ENCODE measurements at places on chromosomes 5 and 9.

DNA sequence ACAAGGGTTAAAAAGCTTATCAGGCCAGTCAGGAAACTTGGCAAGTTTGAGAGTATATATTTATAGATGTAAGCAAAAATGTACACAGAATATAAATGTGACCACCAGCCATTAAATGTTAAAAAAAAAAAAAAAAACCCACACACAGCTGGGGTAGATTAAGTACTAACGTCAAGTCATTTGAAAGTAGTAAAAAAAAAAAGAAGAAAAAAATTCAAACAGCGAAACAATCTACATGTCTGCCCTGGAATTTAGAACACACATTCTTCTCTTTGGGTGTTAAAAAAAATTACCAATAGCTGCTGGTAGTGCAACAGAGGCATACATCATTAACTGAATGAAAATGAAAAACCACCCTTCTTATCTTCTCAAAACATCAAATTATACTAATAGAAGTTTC is 269.7 kb downstream of the MLLT3 start:
- DNase-seq: no peak

DNA sequence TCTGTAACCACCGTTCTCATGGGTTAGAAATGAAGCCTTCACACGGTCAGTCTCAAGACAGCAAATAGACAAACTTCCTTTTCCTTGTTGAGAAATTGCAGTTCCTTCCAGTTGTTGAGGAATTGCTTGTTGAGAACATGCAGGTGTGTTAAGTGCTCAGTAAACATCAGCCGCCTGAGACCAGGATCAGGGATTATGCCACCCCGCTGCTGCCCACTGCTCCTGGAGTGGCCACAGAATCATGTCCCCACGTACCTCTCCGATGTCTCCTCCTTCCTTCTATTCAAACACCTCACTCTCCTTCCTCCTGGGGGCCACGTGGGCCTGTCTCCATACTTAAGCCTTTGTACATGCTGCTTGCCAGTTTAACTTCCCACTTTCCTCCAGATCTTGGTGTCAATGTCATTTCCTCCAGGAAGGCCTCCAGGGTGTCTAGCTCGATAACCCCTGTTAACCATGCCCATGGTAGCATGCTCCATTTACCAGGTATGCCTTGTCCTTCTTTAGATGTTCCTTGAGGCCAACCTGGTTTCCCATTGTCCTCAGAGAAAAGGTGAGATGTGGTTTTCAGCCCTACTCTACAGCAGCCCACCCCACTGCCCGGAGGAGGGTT is 33.8 kb upstream of the RPL26L1 start:
- no peak for DNase-seq

- no peak for DNase-seq
Observed at GRCh38 chr5:180832638-180833068, 28.4 kb downstream of the ZFP62 start.

- no peak for DNase-seq
Observed at GRCh38 chr5:94903726-94904125, 285.3 kb downstream of the SLF1 start.

GRCh38 chr5:32522429-32523143 is 62.8 kb upstream of the SUB1 start:
- DNase-seq: no peak

DNA sequence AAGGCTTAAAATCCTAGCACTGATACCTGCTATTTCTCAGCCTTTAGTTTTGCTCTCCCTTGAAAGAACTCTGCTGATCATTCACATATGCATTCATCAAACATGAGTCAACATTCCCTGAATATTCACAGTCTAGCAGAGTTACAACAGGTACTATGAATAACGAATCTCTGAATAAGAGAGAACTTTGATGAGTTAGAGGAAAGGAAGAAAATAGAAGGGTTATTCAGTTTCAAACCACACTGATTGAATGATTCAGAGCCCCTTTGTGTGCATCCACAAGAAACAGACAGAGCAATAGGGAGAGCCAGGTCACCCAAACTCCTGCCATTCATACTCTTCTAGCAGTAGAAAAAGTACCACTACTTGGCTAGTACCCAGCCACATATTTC is 36.0 kb downstream of the FOXD1 start:
- no peak for DNase-seq

DNA sequence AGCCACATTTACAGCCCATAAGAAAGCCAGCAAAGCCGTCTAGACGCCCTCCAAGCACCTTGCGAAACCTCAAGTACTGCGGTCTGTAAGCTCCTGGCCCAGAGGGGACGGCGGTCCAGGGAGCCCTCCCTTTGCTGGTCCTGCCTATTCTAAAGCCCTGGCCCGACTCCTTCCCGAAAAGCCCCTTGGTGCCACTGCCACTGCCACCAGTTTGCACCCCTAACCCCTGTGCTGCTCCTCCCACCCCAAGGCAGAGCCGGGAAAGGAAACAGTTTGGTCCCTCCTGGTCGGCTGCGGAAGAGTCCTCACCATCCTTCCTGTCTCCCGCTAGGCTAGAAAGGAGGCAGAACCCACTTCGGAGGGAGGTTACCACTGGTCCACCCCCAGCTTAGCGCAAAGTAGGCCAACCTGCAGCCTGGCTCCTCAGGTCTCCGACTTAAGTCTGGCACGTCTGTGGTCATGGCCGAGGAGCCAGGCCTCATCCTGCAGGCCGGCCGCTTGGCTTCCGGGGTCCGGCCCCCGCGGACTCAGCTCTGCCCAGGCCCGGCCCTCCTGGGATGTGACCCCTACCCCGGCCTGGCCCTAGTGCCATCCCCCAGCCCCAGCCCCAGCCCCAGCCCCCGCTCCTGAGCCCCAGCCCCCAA is 916 bp downstream of the TOR1A start:
- no peak for DNase-seq

DNA sequence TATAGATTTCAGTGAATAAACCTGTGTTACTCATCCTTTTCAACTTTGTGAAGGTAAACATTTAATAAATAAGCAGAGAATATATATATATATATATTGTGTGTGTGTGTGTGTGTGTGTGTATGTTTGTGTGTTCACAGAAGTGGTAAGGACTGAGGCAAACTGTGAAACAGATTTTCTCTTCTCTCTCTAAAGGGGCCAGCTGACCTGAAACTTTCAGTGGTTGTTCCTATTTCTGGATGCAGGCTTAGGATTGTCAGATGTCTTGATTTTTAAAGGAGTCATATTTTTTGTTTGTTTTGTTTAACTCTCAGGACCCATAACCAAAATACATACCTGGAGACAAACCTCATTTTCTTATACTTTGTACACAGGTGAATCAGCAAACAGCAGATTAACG is 714.9 kb upstream of the MEF2C start:
- no peak for DNase-seq

DNA sequence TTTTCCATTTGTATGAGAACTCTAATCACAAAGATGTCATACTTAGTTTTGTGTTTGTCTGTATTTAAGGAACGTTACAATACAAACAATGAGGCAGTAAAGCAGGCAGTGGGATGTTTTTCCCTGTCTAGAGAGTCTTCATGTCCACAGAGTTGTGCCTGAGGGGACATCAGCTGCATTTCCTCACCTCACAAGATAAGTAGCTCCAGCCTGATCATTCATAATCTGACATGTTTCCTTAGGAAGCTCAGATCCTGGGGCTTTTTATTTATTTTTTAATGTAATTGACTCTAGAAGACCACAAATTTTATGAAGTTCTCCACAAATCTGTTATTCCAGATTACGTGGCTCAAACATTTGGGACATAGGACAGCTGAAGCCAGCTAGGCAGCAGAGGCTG is 78.5 kb downstream of the SPTLC1 start:
- DNase-seq: no peak

Measured in NCI-H510A treated with DMSO at 0.1 percent for 48 hours (cell line).